Fibroblast of gingiva (primary cell): ENCODE measurements at places on chromosomes 6 and 20.

DNA sequence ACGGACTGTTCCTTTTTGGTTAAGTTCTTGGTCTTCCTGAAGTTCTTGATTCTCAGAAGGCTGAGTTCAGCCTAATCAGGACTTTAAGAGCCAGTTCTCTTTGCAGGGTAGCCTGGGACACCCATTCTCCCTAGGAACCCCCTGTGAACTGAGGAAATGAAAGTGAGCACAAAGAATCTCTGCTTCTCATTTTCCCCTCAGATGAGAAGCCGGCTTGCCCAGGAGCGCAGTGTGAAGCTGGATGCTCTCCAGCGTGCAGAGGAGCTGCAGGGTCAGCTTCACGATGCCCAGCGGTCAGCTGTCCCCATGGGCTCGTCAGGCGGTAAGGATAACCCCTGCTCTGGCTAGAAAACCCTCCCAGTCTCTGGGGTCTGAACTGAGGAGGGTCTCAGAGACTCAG, 34.0 kb downstream of the CD164 start:
- DNase-seq, result no peak

DNA sequence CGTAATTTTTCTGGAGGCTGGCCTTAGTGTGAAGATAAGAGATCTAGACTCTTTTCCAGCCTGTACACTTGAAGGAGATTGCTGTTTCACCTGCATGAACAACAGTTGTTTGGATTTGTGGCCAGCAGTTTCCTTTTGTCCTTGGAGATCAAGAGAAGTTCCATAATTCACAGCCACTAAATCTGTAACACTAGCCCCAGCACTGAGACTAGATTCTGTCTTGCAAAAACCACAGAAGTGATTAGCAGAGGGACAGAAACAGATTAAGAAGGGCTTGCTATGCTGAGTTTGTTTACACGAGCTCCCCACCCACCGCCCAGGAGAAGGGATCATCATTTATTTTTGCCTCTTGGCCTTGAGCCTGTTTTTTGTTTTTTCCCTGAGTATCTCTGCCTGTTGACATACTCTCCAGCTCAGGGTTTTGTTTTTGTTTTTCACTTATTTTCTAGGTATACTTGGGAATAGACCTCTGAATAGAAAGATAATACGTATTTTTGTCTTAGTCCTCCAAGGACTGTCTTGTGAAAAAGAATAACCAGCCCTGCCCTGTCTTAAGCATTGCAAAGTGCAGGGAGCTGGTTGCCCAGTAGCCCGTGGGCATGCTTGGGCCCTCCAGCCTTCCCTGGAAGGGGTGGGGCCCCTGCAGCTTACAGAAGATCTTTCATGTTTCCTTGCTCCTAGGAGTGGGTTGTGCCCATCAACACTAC, 93.1 kb upstream of the SOX4 start:
- DNase-seq, result no peak

DNA sequence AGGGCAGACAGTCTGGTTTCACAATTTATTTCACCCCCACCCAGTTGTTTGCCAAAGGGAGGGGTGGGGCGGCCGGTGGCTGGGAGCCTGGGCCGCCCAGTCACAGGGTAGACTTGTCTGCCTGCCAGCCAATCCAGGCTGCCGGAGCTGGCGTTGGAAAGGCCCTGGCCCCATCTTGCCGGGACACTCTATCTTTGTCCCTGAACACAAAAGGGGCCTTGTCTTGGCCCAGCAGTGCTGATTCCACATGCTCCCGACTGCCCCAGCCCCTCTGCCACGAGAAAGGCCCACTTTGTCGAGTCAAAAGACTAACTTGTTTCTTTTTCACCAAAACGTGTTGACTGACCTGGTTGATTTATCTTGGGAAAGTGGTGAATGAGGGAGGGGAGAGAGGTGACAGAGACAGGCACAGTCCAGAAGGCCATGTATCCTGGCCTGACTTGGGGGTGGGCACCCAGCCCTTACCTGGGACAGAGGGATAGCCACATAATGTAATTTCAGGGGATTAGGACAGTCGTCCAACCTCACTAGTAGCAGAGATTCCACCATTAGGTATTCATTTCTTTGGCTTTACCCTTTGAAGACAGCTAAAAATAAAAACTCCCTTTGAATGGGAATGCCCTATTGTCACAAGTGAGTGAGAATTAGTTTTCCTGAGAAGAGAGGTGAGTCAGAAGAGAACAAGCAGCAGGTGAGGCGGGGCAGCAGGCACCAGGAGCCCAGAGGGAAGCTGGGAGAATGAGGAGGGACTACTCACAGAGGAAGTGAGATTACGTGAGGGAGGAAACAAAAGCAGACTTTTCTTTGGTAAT, 67.0 kb upstream of the SIRPA start:
- no peak for DNase-seq

- no peak for DNase-seq
Observed at GRCh38 chr6:38593998-38594665, 45.6 kb downstream of the BTBD9 start.

DNA sequence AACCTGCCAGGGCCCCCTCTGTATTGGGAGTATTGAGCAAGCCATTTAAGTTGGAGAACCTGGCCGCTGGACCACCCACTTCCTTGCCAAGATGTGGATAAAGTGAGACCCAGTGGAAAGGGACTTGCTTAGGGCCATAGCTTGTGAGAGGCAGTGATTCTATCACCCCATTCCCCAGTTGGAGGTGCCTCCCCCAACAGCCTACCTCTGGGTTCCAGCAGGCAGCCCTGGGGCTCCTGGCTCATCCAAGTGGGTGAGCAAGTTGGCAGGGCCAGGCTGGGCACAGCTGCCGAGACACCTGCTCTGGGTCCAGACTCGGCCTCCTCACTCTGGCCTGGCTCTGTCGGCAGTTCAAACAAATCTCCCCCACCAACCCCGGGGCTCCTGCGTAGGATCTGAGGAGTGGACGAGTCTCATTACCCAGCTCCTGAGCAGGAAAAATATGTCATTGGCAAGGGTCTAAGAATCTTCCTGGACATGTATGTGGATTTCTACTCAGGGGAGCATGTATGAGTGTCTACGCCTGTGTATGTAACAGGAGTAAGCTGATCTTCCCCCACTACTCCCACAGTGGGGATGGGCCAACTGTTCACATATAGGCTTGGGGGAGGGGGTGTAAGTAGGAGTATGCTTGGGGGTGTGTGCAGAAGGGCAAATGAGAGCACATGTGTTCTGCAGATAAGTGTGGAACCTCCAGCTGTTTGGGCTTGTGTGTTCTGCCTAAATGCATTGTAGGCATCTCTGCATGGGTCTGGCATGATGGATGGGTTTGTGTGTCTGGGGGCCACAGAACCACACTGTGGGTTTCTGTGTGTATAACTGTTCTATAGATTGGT, 1.9 kb downstream of the ID1 start:
- DNase-seq, result peak; percentile 58

- DNase-seq, result no peak
Observed at GRCh38 chr20:2836035-2836434, 4.4 kb downstream of the PCED1A start.

DNA sequence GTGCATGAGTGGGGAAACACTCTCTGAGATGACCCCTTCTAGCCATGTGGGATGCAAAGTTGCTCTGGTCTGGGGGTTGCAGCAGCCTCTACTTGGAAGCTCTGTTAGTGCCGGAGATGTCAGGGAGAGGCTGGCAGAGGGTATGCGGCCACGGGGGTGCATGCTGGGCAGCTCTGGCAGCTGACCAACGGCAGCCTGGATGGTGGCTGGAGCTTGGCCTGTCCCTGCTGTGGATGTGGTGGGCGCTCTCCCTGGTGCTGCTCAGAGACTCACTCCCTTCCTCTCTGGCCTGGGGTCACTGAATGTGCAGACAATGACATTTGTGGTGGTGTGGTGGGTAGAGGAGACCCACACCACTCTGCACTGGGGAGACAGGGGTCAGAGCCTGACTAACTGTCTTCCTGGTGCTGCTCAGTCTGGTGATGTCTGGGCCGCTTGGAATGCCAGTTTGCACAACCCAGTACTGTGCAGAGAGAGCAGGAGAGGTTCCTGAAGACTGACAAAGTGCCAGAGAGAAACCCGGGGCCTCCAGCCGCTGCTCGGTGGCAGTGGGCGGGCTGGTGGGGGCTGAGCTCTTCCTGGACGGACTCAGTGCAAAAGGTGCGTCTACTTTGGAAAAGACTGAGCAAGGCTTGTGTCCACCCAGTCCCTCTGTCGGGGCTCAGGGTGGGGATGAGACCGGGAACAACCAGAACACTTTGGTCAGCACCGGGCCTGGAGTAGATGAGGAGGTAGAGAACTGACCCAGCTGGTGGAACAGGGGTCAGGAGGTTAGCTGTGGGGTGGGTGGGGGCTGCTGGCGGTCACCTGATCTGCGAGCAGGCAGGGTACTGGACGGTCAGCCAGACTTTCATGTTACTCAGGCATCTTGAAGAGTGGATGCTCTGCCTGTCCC, 2.7 kb downstream of the MYT1 start:
- DNase-seq, result no peak

DNA sequence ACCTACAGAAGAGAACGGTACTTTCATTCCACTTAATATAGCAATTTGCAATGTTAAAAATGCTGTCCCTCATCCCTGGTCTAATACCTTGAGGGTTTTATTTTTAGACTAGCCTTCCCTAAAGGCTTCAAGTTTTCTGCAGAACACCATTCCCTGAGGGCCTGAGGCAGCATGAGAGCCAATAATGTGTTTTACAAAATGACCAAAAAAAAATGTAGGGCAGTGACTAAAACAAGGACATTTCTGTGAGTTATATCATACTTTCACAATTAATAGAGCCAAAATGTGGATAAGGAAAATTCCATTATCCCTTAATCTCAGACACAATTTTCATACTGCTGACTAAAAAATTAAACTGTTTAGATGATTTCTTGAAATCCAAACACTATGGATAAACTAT, 22.7 kb downstream of the GPR63 start:
- DNase-seq, result peak; percentile 11

DNA sequence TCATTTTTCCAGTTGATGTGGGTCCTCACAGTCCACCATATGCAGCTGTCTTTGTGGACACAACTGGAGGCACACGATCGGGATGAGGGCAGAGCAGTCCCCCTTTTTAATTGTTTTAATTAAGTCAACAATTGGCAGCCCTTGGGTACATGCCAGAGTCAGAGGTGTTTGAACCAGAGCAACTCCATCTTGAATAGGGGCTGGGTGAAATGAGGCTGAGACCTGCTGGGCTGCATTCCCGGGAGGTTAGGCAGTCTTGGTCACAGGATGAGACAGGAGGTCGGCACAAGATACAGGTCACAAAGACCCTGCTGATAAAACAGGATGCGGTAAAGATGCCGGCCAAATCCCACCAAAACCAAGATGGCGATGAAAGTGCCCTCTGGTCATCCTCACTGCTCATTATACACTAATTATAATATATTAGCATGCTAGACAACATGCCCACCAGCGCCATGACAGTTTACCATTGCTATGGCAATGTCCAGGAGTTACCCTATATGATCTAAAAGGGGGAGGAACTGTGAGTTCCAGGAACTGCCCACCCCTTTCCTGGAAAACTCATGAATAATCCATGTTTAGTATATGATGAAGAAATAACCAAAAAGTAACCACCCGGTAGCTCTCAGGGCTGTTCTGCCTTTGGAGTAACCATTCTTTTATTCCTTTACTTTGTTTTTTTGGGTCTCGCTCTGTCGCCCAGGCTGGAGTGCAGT, 31.8 kb upstream of the BLCAP start:
- no peak for DNase-seq

- no peak for DNase-seq
Observed at GRCh38 chr20:8443464-8444072, 311.5 kb downstream of the PLCB1 start.

GRCh38 chr6:108983151-108983550, 111.5 kb downstream of the SESN1 start:
- peak; percentile 23 for DNase-seq

- no peak for DNase-seq
Observed at GRCh38 chr6:83008626-83009025, 57.0 kb downstream of the UBE3D start.

DNA sequence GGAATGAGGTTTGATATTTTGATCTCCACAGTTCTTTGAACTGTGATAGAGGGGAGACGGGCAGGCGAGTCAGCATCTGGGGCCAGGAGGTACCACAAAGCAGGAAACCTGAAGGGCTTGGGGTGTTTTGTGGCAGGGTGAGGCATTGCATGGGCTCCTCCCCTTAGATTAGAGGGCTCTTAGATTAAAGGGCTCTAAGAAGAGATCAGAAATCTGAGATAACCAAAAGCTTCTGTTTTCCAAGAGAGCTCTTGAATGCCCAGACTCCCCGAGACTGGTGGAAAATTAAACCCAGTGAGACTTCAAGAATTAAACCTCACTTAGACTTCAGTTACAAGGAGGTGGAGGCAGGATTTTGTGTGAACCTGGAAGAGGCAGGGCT, 2.4 kb upstream of the GPX5 start:
- DNase-seq, result no peak

GRCh38 chr6:167053895-167054530, 54.8 kb downstream of the CEP43 start:
- DNase-seq, result no peak

- DNase-seq, result no peak
Observed at GRCh38 chr20:61135968-61136367, 116.1 kb upstream of the CDH4 start.

GRCh38 chr6:70763754-70764510, 96.2 kb downstream of the SMAP1 start:
- DNase-seq, result no peak

- no peak for DNase-seq
Observed at GRCh38 chr6:140490081-140490480, 1115.6 kb upstream of the CITED2 start.

GRCh38 chr6:69935079-69935478, 68.7 kb downstream of the COL19A1 start:
- no peak for DNase-seq

DNA sequence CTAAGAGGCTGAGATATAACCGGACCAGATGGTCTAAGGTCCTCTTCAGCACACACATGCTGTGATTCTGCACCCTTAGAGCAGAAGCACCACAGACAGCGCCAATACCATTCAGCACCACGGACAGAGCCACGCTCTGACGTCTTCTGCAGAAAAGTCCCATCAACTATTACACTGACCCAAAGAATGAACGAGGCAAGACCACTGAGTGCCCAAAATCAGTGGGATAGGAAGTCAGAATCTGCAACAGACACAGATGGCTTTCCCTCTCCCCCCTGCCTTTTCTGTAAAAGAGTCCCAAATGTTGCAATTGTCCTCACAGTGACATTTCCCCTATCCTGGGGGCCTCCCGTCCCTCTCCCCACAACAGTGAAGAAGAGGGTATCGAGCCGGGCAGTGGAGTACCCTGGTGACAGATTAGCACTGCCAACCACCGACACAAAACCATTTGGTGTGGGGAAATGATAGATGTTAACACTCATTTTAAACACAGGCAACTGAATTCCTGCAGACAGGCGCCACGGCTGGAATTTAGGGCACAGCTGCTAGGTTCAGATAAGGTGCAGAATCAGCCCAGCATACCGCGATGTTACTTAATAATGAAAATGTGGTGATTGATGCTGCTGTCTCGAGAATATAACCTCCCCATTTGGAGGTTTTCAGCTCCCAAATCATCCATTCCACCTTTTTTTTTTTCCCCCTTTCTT, 66.6 kb upstream of the CTNNBL1 start:
- DNase-seq, result peak; percentile 24

GRCh38 chr6:161033667-161034066, 42.1 kb downstream of the MAP3K4 start:
- DNase-seq, result no peak

- DNase-seq, result no peak
Observed at GRCh38 chr6:109332748-109333147, 49.5 kb downstream of the CD164 start.

- DNase-seq, result peak; percentile 27
Observed at GRCh38 chr6:44219053-44219814, 2.5 kb downstream of the MYMX start.
